Activated T-helper 1 cell treated with anti-CD3 and anti-CD28 coated beads, Interleukin-2, amount 50 U/mL, for 16 hours (primary cell): ENCODE measurements at places on chromosomes 1 and 21.
A peak's percentile ranks its signal among the peaks of the same experiment; 100 is the strongest.

GRCh38 chr1:191675856-191676783 lies 482.1 kb upstream of the RGS18 start:
- no peak for DNase-seq

DNA sequence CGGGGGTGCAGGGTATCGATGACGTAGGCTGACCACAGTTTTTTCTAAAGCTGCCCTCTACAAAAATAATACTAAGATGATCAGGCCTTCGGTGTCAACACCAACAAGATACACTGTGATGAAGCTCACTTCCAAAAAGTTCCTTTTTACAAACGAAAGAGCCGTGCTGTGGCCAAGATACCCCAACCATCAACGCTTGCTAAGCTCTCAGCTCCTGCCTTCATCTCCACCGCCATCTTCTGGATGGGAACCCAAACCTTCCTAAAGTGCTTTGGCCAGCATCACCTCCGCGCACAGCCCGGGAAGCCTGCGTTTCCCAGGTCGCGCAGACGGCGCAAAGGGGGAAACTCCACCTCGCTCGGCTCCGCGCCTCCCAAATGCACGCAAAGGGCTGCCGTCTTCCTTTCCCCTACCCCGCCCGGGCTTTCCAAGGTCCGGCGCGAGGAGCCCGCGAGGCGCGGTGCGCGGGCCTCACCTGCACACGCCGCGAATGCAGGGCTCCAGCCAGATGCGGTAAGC lies 541 bp downstream of the USP48 start:
- DNase-seq, result no peak

- no peak for DNase-seq
Observed at GRCh38 chr1:166915941-166916340, 39.9 kb upstream of the TADA1 start.

DNA sequence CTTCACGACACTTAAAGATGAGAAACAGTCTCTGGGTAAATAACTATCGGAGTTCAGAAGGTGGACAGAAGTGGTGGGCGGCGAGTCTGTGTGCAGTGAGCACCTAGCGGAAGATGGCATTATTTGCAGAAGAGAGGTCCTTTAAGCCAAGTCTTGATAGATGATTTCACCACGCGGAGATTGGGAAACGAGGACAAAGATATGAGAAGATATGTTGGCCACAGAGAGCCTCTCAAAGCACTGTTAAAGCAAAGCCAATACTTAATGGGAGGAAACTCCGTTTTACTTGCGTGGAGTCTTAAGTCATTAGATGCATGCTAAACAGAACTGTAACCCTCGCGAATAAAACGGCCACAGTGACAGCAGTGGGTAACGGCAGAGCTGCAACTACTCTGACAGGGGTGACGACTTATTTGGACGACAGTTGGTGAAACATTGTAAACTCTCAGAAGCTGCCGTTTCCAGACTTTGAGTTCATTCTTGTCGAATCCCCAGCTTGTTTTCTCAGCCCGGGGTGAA lies 577 bp upstream of the CEP350 start:
- DNase-seq, result peak; percentile 6

DNA sequence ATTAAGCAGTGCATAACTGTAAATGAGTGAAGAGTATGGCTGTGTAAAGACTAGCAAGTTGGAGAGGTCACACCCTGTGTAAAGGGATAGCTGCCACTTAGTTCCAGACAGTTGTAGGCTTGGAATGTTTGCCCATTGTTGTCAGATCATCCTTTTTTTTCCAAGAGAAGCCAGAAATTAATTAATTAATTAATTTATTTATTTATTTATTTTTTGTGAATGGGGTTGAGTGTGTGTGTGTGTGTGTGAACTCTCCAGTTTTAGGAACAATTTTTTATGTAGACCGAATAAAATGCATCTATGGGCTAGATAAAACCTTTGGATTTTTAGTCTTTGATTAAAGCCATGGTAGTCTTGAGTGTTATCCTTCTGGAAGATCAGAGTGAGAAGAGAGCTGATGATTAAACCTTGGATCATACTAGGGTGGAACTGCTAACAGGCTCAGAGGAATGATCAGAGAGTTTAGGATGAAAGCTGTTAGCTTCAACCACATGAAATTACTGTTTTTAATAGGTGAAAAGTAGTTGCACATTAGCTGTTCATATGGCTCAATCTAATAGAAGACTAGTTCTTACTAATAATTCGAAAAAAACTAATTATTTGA lies 58.4 kb downstream of the OSBPL9 start:
- DNase-seq, result no peak

- DNase-seq, result no peak
Observed at GRCh38 chr1:51953079-51953478, 37.4 kb downstream of the RAB3B start.

- no peak for DNase-seq
Observed at GRCh38 chr1:183363972-183364371, 54.2 kb downstream of the NMNAT2 start.

- no peak for DNase-seq
Observed at GRCh38 chr1:21628798-21629393, 40.3 kb downstream of the RAP1GAP start.

- no peak for DNase-seq
Observed at GRCh38 chr1:83500987-83501591, 497.8 kb downstream of the TTLL7 start.

- DNase-seq, result no peak
Observed at GRCh38 chr1:182453631-182454030, 3.7 kb downstream of the RGSL1 start.

DNA sequence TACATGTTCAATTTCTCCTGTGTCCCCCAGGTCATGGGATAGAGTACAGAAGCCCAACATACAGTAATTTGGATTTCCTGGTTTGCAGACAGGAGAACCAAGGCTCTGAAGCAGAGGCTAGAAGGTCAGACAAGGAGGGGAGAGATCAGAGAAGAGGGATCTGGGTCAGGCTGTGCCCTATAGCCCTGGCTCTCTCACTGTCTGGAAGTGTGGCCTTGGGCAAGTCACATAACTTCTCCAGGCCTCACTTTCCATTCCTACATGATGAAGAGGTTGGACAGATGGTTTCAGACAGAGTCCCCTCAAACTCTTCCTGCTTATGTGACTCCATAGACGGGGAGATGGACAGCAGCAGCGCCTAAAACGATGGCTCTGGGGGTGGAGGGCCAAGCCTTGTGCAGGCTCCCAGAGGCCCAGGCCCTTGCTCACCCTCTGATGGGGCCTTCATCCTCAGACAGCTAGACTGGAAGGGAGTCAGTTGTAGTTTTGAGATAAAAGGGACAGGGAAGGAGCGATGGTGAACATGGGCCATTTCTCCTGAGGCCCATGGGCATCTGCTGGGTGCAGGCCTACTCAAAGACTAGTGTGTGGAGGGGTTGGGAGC lies 2.9 kb downstream of the TRIM62 start:
- no peak for DNase-seq

DNA sequence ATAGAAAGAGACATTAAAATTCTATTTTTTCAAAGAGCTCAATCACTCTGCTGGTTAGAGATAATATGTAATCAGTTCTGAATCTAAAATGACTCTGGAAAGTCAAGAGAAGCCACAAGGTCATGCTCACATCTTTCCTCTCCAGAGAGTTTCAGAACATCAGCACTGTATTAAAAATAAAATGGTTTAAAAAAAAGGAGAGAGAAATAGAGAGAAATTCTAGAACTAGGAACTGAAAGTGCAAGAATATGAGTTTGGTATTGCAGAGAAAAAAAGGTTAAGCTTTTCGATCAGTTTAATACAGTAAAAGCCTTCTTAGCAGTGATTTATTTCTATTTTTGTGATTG lies 44.0 kb upstream of the DIPK1A start:
- DNase-seq, result no peak

DNA sequence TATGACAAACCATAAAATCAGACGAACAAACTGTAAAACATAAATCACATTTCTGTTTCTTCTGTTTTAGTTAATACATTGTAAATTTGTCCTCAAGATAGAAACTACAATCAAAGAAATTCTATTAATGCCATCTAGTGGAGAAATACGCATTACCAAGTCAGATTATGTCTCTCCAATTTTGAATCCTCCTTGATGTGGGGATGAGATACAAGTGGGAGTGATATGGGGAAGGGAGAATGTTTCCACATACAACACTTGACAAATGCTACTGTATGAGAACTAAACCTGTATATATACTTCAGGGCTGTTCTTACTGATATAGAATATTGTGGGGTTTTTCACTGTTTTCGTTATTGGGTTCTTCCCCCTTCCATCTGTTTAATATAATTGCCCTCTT lies 2.6 kb downstream of the HFM1 start:
- DNase-seq, result no peak
